Small intestine (tissue), 16 donors: ENCODE measurements at places on chromosomes 4 and X. TPM values are rescaled to one million over a fixed set of nuclear protein-coding genes. Genes with fewer than 3 reads are reported as not detected.

DNA sequence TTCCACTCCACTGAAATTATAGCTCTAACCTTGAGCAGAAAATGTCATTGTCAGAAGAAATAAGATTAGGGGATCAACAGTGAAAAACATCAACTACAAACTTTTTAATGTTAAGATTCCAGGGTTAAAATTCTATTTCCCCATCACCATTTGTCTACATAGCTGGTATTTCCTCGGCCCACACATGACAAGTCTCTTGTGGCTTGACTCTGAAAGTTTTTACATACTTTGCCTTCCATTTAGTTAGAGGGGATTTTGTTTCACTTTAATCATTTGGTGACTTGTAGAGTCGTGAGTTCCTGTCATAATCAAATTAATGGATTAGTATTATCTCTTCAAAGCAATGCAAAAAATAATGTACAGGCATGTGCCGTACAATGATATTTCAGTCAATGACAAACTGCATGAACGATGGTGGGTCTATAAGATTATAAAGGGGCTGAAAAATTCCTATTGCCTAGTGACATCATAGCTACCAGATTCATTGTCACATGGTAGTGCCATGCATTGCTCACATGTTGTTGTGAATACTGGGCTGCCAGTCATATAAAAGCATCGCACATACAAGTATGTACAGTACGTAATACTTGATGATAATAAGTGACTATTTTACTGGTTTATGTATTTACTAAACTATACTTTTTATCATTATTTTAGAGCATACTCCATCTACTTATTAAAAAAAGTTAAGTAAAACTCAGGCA, 72.0 kb downstream of the ING2 start:
- DNase-seq, result no peak

DNA sequence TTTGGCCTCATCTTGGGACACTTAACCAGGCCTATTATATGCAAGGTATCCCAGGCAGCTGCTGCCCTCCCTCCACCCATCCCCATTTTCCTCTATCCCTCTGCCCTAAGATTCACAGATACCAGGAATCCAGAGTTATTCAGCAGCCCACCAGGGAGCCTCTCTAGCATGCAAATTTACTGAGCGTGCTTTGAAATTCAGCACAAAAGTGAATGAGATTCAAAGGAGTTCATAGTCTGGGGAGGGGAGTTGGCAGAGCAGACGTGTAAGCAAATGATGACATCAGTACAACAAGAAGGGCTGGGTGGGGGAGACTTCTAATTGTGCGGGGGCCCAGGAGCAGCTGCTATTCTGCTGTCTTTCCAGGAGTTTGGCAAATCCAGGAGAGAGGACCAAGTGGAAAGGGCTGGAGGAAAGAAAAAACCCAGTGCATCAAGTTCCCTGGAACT, 1.7 kb upstream of the MTM1 start:
- no peak for DNase-seq

DNA sequence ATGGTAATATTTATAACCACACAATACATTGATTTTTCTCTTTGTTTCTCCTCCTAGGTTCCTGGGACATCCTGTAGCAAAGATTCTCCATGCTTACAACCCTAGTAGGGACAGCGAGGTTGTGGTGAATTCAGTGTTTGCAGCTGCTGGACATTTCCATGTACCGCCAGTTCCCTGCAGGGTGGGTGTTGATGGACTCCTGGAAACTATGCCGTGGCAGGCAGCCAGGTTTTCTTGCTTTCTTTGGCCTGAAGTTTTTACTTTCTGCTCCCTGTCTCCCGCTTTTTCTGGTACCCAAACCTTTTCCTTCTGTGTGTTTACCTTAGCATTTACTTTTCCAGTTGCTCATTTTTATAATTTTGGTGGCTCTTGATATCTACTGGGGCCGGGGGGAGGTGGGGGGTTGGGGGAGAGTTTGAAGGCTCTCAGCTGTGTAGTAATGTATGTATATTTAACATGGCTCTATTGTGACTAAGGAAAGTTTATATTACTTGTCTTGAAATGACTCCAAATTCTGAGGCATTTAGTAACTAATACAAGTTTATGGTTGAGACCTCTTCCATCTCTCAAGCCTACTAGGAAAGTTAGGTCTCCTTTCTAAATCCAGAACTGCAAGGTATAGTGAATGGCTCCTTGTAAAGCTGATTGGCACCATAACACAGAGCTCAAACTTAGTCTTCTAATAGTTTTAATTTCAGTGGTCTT, 89.7 kb downstream of the TMEM131L start:
- no peak for DNase-seq

DNA sequence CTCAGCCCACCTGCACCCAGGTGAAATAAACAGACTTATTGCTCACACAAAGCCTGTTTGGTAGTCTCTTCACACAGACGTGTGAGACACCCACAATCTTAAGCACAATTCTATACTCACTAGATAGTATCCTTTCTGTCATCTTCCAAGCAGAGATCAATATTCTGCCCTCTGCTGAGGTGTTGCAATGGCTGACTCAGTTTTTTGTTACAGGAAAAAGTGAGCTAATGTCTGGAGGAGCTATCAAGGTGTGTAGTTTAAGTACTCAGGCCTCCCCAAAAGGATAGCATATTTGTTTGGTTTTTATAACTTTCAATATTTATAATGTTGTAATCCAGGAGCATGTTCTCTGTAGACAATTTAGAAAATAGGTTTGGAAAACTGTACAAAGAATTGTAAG, 775.2 kb upstream of the POU3F4 start:
- no peak for DNase-seq

- DNase-seq, result no peak
Observed at GRCh38 chrX:112766774-112767173, 73.9 kb downstream of the AMOT start.

DNA sequence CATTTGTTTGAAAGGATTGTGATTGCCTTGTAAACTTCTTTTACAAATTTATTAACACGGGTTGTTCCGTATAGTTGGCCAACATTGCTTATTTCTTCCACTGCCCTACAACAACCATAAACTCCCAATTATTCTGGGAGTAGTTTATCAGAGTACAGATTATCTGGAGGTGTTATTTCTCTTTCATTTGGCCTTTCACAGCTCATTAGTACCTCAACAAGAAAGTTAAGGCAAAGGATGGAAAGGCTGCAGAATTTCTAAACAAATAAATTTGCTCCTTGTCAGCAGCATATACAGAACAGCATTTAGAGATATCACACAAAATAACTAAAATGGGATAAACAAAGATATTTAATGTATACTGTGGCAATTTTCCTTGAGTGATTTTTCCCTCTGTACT, 548.8 kb downstream of the DMD start:
- DNase-seq, result no peak

DNA sequence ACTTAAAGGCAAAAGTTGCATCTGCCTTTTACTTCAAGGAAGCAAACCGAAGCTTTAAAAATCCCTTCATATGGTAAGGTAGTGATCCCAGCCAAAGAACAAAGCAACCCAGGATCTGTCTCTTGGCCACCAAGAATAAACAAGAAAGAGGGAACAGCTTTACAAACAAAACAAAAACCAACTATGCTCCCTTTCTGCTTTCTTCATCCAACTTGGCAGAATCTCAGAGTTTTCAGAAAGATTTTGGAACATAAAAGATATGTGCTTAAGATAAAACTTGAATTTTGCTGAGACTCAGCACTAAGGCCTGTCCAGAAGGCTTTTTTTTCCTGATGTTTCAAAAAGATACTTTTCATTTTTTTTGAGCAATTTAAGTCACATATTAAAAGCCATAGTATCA, 94.0 kb downstream of the COL4A6 start:
- no peak for DNase-seq

- no peak for DNase-seq
Observed at GRCh38 chrX:123909523-123909922, 49.7 kb downstream of the XIAP start.

GRCh38 chr4:169627307-169627706, 6.9 kb downstream of the CLCN3 start:
- DNase-seq, result no peak

GRCh38 chrX:34658326-34658725, 1.2 kb upstream of the TMEM47 start:
- no peak for DNase-seq

DNA sequence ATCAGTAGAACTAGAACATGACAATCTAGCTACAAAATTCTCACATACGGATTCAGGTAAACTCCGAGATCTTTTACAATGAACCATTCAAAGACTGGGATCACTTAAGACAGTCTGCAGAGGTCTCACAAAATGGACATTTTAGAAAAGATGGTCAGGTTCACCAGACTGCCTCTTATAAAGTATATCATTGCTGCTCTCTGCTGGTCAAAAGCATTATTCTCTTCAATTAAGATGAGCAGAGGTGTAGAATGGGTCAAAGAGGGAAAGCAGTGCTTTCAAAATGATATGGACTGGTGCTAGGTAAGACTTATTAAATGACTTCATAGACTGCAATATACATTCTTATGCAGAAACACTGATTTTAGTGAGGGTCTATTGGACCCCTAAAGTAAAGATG, 434.7 kb downstream of the PACRGL start:
- DNase-seq, result peak; percentile 11

DNA sequence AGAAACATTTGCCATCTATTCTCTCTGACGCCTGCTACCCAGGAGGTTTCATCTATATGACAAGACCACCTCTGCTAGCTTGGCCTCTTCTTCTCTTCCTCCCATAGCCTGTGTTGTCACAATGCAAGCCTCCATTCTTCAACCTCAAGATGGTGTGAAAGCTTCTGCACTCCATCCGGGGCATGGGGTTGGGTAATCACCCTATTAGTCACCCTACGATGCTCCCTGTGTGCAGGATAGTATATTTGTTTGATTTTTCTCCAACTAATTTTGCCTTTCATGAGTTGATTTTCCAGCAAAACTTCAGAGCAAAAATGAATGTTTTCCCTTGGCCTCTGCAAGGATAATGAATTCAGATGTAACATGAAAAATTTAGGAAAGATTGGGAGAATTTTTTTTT, 128.0 kb upstream of the STS start:
- DNase-seq, result no peak

DNA sequence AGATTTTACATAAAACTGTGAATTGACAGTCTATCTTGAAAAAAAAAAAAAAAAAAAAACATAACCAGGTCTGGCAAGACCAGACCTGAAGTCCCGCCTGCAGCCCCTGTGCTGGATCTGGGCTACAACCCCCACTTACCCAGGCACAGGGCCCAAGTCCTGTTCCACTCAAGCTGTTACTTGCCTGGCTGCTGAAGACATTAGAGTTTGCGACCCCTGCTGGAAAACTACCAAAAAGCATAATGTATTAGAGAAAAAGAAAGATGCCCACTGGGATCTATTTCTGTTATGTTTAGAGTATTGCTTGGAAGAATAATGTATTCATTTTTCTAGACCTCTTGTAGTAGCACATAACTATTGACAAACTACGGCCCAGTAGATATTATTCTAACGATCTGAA, 4.7 kb downstream of the HS3ST1 start:
- peak; percentile 36 for DNase-seq

DNA sequence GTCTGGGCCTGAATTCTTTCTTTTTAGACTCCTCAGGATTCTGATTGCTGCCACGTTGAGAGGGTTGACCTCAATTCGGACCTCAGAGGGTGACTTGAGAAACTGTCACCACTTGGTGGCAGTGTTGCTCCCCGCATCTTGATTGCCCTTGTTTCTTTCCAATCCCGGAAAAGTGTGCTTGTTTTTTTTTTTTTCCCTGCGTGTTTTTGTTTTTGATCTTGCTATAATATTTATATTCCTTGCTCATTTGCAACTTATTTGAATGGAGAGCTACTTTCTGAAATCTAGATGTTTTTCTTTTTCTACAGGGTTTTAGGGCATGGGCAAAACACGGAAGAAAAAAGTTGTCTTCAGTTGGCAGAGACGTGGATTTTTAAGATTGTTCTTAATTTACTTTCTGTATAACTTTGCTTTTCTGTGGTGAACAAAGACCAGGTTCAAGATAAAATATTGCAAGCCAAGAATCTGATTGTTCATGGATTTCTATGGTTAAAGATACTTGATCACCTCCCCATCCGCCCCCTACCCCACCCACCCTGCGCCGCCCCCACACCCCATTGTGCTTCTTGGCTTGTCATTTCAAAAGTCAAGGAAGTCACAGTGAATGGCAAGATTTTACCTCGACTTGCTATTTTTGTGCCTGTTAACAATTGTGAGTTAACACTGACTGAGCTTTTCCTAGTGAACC, 102.0 kb downstream of the PTTG2 start:
- DNase-seq, result peak; percentile 89

GRCh38 chr4:16122308-16122711, 38.5 kb upstream of the PROM1 start:
- no peak for DNase-seq

DNA sequence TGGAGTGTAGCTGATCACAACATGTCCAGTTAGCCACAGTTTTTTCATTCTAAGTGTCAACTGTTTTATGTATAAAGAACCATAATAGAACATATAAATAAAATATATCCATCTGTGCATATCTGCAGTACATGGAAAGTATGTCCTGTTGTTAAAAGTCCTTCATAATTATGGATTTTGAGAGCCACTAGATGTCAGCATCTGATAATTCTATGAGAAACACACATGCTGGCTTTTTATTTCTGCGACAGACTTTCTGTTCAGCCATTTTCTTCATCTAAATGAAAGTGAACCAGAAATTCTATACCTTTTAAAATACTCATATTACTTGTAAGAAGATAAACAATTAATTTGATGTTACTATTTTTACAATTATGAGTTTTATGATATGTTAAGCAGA, 251.5 kb downstream of the GPM6A start:
- DNase-seq, result peak; percentile 2

GRCh38 chrX:115214151-115214550, 19.7 kb downstream of the LRCH2 start:
- no peak for DNase-seq

GRCh38 chr4:6526671-6527091, 48.3 kb upstream of the MAN2B2 start:
- no peak for DNase-seq

GRCh38 chrX:3599802-3600430, 113.5 kb downstream of the PRKX start:
- DNase-seq, result no peak

GRCh38 chrX:3377560-3377959, 31.1 kb upstream of the MXRA5 start:
- no peak for DNase-seq

GRCh38 chr4:155376387-155377268, at the start of gene MAP9:
TSS of gene MAP9 (minus strand) at chr4:155376965. CDS start at chr4:155375850, 1,115 bp downstream.
- peak; percentile 86 for DNase-seq

- no peak for DNase-seq
Observed at GRCh38 chr4:44421330-44422065, 27.1 kb downstream of the KCTD8 start.

The GSX2 gene
- polyA plus RNA-seq, result not detected

The KCND1 gene
- 1.7 TPM for polyA plus RNA-seq

The MAGEA9B gene
- polyA plus RNA-seq, result not detected

The DCAF12L2 gene
- polyA plus RNA-seq, result 0.24 TPM

The SPATA18 gene
- polyA plus RNA-seq, result 1.3 TPM

The MAGEE2 gene
- polyA plus RNA-seq, result 0.22 TPM

The ZMAT1 gene
- 1.9 TPM for polyA plus RNA-seq

The UVSSA gene
- polyA plus RNA-seq, result 8.5 TPM

The APEX2 gene
- 14.6 TPM for polyA plus RNA-seq

The SULT1E1 gene
- 14.8 TPM for polyA plus RNA-seq

The MORC4 gene
- 11.5 TPM for polyA plus RNA-seq

The NPNT gene
- 28.9 TPM for polyA plus RNA-seq
